ENCODE measurements at places on chromosomes 2 and 18. TPM values are rescaled to one million over a fixed set of nuclear protein-coding genes. Genes with fewer than 3 reads are reported as not detected.

CD8B gene
- polyA plus RNA-seq, result not detected

RGPD3 gene
- 0.14 TPM for polyA plus RNA-seq

SCYGR4 gene
- polyA plus RNA-seq, result not detected

KIAA2012 gene
- not detected for polyA plus RNA-seq

OTX1 gene
- not detected for polyA plus RNA-seq

GNAL gene
- 0.84 TPM for polyA plus RNA-seq

IL36G gene
- not detected for polyA plus RNA-seq

EFR3B gene
- 1.8 TPM for polyA plus RNA-seq

SERPINB13 gene
- polyA plus RNA-seq, result not detected

ANKRD30BL gene
- polyA plus RNA-seq, result not detected

LCT gene
- not detected for polyA plus RNA-seq

ADRA2B gene
- polyA plus RNA-seq, result 3.5 TPM

KANSL1L gene
- 6.1 TPM for polyA plus RNA-seq

CKAP2L gene
- polyA plus RNA-seq, result not detected

REEP1 gene
- 13.6 TPM for polyA plus RNA-seq

ARMC9 gene
- polyA plus RNA-seq, result 0.95 TPM

DNA sequence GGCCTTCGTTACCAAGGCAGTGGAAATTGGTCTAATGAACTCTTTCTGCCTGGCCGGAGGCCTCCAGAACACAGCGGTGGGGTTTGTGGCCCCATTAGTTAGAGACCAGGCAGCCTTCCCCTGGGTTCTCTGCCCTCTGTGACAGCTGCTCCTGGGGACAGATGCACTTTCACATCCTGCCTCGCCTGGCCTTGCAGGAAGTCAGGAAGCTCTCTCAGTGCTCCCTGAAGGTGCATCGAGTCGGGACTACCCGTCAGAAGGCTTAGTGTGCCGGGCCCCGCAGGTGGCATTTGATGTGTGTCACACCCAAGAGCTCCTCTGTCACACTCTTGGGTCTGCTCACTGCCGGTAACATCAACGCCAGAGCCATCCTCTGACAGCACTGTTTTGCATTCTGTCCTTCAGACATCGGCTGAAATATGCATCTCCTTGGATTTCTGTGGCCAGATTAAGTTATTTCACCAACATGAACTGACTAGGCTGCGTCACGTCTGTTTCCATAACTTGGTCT lies 158.3 kb downstream of the LDLRAD4 start:
- DNase-seq, result no peak

- DNase-seq, result no peak
These were observed 11.6 kb downstream of the KCNH7 start for GRCh38 chr2:162826921-162827320.

GRCh38 chr18:5571666-5572065 lies 27.9 kb upstream of the EPB41L3 start:
- DNase-seq, result no peak

GRCh38 chr2:134154246-134154645 lies 99.6 kb upstream of the MGAT5 start:
- DNase-seq, result no peak

GRCh38 chr2:60735496-60736250 lies 20.4 kb upstream of the PAPOLG start:
- no peak for DNase-seq

- DNase-seq, result no peak
These were observed 37.0 kb downstream of the ZC3H8 start for GRCh38 chr2:112217854-112218253.

DNA sequence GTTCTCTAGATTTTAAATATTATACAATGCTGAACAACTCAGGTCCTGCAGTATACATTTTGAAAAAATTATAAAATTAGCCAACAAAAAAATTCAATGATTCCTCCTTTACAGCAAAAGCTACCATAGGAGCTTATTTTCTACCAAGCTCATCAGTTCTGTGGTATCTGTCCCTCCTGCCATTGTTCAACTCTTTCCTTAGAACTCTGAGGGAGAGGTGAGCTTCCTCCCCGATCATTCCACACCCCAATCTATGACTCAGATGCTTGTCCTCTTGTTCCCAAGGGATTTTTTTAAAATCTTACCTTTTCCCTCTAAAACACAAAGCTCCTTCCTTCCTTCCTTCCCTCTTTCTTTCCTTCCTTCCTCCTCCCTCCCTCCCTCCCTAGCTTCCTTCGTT lies 13.5 kb downstream of the DPP4 start:
- DNase-seq, result no peak

DNA sequence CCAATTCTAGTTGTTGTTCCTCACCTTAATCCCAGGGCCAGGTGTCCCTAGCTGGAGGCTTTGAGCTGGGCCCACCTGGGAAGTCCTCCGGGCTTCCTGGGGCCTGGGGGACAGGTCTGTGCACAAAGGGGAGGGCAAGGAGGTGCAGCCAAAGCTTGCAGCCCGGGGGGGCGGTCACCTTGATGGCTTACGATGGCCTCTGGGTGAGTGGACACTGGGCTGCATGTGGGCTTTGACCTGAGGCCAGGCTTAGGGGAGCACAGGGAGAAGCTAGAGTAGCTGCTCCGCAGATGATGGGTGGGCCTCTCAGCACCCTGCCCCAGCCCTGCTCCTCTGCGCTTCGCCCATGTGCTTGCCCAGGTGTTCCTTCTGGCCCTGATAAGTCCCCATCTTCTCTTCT lies 41.8 kb upstream of the HAAO start:
- DNase-seq, result no peak

- no peak for DNase-seq
These were observed 1057.1 kb upstream of the CRIM1 start for GRCh38 chr2:35298493-35298892.

DNA sequence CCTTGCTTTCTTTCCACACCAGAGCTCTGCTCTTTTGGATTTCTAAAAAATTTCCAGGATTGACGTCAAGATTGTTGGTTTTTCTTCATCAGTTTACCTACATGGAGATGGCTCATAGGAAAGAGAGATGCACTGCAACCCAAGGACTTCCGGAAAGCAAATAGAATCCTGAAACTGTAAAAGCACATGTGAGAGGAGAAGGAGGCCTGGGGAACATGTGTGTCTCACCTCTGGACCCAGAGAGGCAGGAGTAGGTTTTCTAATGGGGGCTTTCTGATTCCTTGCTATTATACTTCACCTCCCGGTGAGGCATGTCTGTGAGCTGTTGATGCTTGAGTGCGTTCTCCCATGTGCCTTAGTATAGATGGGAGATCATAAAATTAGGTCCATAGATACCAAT lies 362.8 kb downstream of the DCDC2C start:
- no peak for DNase-seq

DNA sequence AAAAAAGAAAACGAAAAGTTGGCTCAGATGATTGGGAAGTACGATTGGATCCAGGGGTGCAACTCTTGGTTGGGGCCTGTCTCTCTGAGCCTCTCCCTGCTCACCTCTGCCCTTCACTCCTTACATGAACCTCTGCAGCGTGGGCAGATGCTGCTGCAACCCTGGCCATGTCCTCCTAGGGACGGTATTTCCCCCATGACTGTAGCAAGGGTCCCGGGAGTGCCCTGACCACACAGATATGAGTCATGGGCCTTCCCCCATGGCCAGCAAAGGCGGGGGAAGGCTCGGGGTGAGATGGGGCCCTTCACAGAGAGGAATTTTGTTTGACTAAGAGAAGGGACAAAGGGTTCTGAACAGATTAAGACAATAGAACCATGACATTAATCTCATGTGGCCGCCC lies 129.0 kb downstream of the NCK2 start:
- no peak for DNase-seq

DNA sequence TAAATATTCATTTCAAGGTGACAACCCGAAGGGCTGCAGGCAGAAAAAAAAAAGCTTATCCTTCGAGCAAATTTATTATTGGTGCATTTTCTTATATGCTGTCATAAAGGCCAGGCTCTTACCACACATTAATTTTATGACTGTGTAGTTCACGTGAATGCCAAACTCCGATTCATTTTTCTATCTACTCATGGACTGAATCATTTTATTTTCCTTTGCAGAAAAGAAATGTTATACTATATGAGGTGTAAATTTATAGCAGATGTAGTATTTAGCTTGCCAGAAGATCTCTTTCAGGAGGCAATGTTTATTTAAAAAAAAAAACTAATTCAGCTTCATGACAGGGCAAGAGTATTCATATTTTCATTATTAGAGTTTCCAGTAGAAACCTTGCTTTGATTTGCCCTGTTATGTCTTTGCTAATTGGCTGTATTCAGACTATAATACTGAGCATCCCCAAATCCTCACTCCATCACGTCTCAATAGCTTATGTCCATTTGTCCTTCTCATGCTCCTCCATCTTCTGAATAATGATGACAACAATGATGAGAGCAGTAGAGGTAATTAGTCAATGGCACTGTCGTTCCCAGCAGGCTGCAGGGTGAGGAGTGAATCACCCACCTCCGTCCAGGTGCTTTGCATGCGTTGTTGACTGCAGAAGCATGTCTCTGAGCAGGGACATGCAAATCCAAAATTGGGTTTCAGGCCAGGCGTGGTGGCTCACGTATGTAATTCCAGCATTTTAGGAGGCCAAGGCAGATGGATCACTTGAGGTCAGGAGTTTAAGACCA lies 101.1 kb upstream of the RAB12 start:
- no peak for DNase-seq

DNA sequence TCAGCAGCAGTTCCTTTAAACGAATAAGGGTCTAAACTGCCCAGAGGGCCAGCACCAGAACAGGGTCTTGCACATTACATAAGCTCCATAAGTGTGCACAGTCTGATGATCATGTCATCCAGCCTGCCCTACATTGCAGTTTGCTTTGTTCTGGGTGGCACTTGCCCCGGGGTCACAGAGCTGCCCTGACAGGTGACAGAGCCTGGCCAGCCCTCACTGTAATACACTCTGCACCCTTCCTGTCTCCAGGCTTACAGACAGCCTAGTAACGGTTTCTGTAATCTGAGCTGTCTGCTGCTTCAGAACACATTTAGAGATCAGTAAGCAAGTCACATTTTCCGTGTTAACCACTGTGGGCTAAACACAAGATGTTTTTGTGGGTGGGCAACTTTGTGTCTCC lies 213.3 kb downstream of the FAM210A start:
- DNase-seq, result no peak

- peak; percentile 69 for DNase-seq
These were observed 22.8 kb upstream of the DGKD start for GRCh38 chr2:233331536-233331935.

DNA sequence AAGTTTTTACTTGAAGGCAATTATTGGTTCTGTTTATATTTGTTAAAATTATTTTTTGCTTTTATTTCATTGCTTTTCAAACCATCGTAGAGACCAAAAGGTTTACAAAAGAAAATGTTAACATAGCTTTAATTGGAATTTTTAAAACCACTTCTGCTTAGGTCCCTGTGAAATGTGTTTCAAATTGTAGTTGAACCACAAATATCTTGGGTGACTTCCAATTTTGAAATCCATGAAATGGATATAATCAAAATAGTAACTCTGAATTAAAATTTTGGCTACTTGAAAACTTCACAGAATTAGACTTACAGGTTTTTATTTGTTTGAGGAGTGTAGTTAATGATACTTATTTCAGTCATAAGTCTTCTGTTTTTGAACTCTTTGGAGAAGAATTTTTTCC lies 3.1 kb upstream of the SPAG16 start:
- no peak for DNase-seq

DNA sequence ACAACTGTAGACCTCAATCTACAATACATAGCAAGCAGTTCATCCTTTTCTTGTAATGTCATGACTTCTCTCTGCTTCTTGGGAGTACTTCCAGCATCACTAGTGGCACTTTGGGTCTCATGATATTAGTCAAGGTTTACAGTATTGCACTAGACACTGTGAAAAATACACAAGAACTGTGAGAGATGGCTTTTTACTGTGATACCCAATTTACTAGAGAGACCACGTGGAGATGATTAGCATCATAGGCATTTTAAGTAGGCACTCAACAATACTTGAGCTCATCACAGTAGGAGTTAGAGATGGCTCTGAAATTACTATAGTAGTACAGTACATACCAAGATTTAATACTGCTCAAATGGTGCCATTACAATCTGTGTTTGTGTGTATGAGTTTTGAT lies 112.8 kb upstream of the EML6 start:
- no peak for DNase-seq

DNA sequence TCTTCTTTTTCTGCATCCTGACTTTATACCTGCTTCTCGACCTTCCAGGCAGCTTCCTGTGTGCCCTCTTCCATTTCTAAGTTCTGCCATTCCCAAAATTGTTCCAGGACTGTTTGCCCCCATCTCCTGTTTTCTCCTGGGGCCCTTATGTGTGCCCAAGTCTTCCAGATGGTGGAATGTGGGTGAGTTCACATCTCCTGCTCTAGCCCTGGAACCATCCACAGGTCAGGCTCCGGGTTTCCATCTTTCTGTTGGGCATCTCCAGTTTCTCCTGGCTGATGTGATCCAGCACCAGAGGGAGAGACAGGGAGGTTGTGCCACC lies 25.8 kb downstream of the TOGARAM2 start:
- no peak for DNase-seq

DNA sequence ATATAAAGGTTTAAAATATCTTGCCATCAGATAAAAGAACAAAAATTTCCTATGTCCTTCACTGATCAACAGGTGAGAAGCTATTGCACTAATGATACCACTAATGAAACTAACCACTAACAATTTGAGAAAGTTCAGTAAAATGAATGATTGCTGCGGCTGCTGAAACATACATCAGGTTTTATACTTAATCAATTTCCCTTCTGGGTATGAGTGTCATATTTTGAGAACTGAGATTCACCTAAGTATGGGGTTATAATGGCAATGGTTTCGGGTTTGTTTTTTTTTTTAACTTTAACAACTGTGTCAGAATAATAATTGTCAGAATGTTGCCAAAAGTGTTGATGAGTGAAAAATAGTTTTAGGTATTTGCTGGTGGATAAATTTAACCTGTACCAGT lies 151.3 kb upstream of the SLC39A10 start:
- no peak for DNase-seq

GRCh38 chr2:28406276-28407096 lies 13.8 kb downstream of the FOSL2 start:
- DNase-seq, result no peak

DNA sequence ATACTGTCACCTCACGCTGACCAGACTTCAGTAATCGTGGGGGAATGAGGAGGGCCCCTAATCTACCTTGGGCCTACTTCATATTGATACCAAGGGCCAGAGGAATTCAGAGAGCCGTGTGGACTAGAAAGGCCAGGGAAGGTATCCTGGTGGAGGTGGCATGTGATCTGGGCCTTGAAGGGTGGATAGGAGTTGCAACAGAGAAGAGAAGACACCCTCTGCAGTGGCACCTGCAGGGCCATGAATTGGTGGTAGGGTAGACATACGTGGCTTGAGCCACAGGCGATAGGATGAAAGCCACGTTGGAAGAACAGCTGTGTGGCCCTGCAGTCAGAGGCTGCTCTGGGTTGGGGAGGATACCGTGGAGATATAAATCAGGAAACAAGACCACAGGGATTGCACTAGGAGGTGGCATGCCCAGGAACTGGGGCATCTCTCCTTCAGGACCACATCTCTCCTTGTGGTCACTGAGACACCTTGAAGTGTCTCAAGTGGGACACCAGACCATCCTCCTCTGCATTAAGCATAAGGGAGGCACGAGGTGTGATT lies 141.4 kb downstream of the CYP26B1 start:
- DNase-seq, result no peak

Measured in heart left ventricle (tissue), 16 donors.